ENCODE measurements at places on chromosomes 13 and 19. TPM values are rescaled to one million over a fixed set of nuclear protein-coding genes. Genes with fewer than 3 reads are reported as not detected.

- DNase-seq, result no peak
Measured at GRCh38 chr13:91397595-91397994, 826 bp upstream of the GPC5 start.

DNA sequence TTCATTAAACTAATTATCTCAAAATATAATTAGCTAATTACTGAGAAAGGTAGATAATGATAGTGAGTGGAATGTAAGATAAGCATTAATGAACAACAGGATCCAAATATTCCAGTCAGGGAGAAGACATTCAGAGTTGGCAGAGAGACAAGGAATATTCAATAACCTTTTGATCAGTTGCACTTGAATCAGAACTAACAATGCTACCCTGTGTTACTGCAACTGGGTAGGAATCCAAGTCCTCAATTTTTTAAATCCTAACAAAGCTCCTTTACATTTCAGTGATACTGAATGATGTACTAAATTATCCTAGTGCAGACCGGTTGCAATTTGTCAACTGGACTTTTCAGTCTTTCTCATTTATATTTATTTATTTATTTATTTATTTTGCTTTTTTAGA, 107.1 kb upstream of the MIR17HG start:
- DNase-seq, result no peak

Gene OLFM2
- 30.7 TPM for polyA plus RNA-seq

DNA sequence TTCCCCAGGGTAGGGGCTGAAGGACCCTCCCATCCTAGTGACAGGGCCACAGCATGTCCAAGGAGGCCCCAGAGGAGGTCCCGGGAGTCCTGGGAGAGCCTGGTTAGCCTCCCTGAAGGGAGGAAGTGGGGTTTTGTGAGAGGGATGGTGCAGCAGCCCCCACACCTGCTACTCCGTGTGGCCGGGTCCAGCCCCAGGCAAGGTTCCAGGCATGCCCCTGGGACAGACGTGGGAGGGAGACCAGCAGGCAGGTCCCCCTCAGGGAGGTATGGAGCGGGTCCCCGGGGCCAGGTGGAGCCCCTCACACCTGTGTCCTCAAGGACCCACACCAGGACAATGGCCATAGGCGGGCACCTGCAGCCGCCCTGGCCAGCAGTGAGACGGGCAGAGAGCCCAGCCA, 1.9 kb upstream of the F7 start:
- no peak for DNase-seq

Gene HSD11B1L
- 9.0 TPM for polyA plus RNA-seq

- DNase-seq, result no peak
Measured at GRCh38 chr13:101736566-101736965, 284.1 kb downstream of the ITGBL1 start.

Gene ZFP14
- 9.4 TPM for polyA plus RNA-seq

Gene CEACAM7
- not detected for polyA plus RNA-seq

DNA sequence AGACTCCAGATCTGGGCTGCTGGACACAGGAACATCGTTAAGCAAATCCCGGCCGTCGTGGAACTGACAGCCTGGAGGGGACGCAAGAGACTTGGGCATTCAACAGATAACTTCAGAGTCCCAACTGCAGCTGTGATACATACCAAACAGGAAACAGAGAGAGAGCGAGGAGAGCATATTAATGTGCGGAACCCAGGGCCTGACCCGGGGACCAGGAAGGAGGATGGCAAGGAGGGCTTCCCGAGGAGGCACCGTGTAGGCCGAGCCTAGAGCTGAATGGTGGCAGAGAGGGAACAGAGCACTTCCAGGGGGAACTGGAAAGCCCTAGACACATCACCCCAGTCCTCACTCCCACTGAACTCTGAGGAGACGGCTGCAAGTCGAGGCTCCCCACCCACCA, 68.1 kb downstream of the SIPA1L3 start:
- no peak for DNase-seq

DNA sequence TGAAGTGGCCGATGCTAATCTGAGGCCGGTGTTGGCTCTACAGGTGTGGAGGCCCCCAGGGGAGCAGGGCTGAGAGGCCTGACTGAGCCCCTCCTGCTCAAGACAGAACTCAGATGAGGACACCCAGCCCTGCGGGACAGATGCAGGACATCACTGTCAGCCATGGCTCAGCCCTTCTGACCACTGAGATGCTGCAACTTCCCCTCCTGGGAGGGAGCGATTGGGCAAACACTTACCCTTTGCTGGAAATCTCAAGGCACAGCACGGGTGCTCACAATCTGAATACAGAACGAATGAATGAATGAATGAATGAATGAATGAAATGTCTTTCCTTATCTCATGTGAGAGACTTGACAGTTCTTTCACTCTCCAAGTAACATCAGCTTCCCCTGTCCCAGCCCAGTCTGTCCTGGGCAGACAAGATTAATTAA, 3.5 kb upstream of the SIGLEC7 start:
- no peak for DNase-seq

Gene TRPC4
- polyA plus RNA-seq, result 4.2 TPM

DNA sequence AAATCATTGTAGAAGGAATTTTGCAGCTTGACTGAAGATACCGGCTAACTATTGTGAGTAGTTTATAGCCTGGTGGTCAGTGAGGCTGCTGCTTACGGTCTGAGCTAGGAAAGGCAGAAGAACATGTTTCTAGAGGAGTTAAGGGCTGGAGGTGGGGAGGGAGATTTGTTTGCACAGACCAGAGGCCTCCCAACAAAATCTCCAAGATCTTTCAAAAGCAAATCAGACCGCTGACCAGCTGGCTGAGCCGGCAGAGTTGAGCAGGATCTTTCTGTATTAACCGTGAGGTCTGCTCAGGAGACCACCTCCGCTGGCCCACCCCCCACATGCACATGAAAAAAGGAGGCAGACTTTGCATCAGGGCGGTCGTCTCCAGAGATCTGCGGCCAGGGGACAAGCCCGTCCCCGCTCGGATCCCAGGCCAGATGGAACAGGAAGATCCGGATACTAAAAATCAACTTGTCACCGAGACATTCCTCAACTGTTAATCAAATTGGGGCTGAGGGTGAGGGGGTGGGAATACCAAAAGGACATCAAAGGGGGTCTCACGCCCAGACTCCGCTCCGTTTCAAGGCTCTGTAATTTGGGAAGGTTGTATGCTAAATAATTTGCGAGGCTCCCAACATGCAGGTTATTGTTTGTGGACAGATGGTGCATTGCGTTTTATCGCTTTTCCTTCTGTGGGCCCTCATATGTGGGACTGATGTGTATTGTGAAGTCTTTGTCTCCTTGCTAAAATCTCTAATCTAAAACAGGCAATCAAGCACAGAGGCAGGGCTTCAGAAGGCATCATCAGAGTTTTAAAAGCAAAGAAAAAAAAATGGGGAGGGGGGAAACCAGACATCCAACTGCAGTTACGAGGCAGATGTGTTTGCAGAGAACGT, 319.0 kb downstream of the ZNF536 start:
- no peak for DNase-seq

Gene KASH5
- not detected for polyA plus RNA-seq

DNA sequence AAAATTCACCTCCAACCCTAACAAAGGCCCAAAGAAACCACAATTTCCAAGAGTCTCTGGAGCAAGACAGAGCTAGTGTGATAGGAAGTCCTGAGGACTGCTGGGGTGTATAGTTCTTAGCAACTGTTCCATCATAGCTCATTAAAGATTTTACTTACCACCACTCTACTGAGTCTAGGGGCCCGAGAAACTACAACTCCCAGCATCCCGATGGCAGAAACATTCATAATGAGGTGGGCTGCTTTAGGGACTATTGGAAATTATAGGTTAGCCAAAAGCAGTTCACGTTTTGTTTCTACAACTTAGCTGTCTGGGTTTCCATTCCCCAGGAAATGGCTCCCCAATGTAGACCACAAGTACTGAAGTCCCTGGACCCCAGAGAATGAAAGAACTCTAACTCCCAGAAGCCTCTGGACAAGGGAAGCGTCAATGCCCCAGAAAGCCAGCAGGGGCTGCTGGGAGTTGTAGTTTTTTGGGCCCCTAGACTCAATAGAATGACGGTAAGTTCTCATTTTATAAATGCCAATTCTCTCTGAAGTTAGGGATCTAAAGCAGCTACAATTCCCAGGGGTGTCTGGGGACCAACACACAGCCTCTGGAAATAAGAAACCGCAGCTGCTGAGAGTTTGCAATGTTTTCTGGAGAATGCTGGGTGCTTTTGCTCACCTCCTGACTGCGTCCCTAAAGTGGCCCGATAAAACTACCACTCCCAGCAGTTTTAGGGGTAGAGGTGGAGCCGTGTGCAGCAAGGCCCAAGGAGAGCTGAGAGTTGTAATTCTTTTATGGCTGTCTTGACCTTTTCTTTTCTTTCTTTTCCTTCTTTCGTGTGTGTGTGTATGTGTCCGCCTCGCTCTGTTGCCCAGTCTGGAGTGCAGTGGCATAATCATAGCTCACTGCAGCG, 11.1 kb downstream of the FTL start:
- DNase-seq, result no peak

DNA sequence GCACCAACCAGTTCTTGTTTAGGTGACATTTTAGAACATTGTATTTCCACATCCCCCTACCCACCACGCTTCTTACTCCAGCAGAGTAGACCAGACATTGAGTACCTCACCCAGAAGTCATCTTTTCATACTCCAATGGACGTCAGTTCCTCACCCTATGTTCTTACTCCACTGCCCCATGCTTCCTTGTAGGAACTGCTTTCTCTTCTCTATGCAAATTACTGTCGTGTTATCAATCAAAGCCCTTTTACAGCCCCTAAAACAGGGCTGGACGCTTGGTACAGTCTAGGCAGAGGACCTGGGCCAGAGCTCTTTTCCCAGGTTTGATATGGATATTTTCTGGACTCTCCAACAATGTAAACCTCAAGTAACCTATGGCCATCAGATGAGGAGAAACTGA, 58.2 kb downstream of the USP12 start:
- DNase-seq, result no peak

- DNase-seq, result no peak
Measured at GRCh38 chr19:51507192-51507591, 5.6 kb upstream of the SIGLEC12 start.

DNA sequence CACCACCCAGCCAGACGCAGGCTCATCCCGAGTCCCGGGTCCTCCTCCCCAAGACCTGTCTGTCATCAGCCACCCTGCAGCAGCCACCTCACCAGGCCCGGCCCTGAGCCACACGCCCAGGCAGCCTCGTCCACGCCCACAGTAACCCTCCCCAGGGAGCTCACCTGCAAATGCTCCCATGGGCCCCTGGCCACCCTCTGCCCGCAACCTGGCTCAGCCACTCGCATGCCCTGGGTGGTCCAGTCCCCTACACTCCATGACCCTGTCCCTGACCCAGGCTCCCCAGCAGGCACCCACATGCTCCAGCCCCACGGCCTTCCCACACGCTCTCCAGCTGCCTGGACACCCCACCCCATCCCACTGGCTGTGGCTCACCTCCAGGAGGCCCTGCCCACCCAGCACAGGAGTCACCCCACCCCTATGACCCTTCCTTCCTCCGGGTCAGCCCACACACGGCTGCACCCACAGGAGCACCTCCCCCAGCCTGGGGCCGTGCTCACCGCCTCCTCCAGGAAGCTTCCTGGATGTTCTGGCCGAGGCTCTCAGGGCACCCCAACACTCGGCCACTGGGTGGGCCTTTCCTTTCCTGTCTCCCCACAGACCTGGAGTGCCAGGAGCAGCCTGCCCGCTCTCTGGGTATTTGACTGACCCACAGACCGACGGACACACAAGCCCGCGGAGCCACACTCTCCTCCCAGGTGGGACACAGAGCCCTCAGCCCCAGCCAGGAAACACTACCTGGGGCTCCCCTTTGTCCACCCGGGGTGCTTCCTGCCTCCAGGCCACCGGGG, 3.6 kb downstream of the TMEM259 start:
- DNase-seq, result no peak

Gene FFAR3
- polyA plus RNA-seq, result 0.71 TPM

- DNase-seq, result no peak
Measured at GRCh38 chr13:20127562-20128458, 33.0 kb downstream of the GJA3 start.

DNA sequence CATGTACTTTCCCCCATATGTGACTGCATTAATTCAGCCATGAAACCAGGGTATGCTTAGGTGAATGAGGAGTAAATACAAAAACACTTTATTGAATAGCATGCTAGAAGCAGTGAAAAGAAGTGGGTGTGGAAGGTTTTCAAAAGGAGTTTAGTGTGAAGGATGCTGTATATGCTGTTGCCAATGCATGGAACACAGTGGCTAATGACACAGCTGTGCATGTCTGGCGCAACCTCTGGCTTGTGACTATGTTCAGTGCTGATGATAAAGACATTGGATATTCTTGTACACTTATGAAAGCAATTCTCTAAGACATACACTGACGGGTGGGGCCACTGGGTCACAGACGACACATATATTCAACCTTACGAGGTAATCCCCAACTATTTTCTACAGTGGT, 55.2 kb downstream of the SOX21 start:
- no peak for DNase-seq

Gene ERVV-1
- polyA plus RNA-seq, result not detected

Gene GPC6
- 63.4 TPM for polyA plus RNA-seq

Gene CCDC70
- not detected for polyA plus RNA-seq

Gene OR4F17
- polyA plus RNA-seq, result not detected

Gene LILRB5
- polyA plus RNA-seq, result 10.9 TPM

DNA sequence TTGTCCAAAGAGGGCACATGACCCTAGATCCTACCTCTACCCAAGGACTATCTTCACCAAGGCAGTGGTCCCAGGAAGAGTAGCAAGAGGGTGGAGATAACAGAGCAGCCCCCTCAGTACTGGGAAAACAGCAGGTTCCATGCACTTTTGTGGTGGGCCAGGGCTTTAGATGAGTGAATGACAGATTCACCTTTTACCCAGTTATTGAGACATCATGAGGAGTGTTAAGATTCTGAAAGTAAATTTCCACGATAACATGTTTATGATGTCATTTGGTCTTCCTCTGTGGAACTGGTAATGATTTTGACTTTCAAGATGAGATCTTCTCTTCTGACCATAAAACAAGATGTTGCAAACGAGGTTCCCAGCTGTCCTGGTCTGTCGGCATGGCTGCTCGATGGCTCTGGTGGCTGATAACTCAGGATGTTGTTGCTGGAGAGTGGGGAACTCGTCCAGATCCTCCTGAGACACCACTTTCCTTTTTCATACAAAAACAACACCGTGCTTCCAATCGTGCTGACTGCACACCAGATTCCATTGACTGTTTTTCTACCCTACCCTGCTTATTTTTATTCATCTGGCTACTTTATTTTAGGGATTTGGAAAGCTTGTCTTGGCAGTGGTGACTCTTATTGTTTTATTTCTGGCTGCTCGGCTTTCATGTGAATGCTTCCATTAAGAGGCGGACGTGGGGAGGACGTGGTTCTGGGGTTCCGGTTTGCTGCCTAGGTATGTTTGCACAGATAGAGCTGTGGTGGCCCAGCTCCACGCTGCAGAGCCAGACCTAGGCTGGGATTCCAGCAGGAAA, 88.5 kb downstream of the LRCH1 start:
- no peak for DNase-seq

- no peak for DNase-seq
Measured at GRCh38 chr19:51965583-51965982, 21.1 kb downstream of the ZNF350 start.

DNA sequence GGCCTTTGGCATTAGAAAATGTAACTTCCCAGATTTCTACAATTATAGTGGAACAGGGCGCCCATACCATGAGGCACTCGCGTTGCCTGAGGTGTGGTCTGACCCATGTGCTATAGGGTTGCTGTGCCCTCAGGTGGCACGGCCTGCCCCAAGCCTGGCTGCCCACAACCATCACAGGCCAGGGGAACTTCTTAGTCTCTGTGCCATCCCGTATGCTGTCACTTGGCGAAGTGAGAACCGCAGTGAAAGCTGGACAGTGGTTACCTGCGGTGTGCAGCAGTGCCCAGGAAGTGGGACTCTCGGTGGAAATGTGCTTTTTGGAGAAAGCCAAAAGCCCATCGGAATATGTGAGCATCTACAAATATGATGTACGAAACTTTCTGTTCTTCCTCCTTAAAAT, 88.2 kb upstream of the GPR183 start:
- DNase-seq, result no peak
